ENCODE measurements at places on chromosomes 13 and 19.

DNA sequence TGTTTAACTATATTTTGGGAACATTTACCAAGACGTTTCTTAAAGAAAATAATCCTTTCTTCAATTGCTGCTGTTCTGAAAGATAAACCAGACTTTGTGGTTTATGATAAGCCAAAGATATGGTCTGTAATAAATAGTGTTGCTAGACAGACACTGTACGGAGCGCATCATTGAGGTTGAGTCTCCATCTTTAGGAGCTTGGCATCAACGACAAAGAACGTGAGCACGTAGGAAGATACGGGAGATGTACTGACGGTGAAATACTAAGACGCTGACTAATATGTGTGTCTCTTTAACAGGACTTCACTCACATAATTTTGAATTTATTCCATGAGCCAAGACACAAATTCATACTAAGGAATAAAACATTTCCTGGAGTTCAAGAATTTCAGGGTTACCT, 16.2 kb downstream of the TEX29 start:
- DNase-seq: no peak

GRCh38 chr13:97849305-97849704, 104.2 kb upstream of the IPO5 start:
- DNase-seq: no peak

DNA sequence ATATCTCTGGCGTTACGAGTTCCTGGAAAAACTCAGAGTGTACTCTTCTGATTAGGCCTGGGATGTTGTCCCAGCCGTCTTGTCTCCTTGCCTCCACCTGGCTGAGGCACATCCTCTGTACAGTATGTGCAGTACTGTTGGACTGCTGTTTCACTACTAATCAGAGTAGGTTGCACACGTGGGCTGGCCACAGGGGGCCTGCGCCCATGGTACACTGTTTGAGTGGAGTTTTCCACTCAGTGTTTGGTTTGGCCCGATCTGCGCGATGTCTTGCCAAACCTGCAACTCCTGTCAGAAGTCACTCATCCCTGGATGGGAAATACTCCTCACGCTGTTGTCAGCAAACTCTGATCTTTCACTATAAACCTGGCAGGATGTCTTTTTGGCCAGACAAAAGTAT, 189.6 kb upstream of the CSNK1A1L start:
- DNase-seq: no peak

GRCh38 chr13:30905932-30906383, at the start of gene MEDAG:
TSS of gene MEDAG (plus strand) at chr13:30906271. CDS start at chr13:30906516, 245 bp downstream.
- DNase-seq: peak; percentile 50

- no peak for DNase-seq
Measured at GRCh38 chr13:111415246-111415645, 94.8 kb downstream of the TEX29 start.

DNA sequence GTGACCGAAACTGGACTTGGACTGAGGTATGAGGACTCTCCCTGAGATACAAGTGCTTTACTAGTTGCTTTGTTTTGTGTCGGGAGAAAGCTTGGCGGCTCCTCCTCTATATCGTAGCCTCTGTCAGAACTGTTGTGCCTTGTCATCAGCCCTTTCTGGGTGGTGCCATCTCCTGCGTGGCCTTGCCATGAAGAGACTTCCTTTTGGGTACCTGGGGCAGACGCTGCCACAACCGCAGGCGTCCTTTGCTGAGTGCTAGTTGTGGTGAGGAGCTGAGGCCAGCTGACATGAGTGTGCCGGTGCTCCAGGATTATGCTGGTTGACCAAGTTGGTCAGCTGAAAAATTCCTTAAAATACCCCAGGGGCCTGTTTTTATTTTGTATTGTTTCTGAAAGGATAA, 124.5 kb downstream of the AKAP11 start:
- DNase-seq: no peak

DNA sequence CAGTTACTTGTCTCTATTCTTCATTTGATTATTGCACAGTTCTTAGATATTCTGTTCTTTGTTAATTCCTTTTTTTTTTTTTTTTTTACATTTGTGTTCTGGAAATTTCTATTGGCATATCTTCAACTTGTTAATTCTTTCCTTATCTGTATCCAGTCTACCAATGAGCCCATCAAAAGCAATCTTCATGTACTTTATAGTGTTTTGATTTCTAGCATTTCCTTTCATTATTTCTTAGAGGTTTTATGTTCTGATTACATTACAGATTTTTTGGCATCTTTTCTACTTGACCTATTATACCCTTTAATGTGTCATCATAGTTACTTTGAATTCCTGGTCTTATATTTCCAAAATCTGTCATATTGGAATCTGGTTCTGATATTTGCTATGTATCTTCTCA, 2194.8 kb downstream of the PCDH9 start:
- DNase-seq: no peak

DNA sequence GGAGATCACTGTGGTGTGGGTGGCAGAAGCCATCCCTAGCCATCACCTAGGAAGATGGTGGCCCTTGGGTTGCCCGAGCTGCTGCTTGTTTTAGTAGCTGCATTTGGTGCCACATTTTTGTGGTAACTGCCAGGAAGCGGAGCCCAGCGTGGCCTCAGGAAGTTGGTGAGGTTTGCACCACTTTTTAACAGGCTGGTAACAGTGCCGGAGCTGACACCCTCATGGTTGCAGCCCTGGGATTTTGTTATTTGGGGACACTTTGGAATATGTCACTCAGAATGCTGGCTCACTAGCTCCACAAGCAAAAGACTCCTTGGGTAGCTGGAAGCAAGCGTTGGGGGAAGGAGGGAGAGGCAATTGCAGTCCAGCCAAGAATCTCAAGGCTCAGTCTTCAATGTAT, 22.1 kb downstream of the ACTN4 start:
- no peak for DNase-seq
